ENCODE measurements at places on chromosomes 7 and 10.

- DNase-seq: no peak
Measured at GRCh38 chr10:113746217-113746957, 5.1 kb upstream of the PLEKHS1 start.

- no peak for DNase-seq
Measured at GRCh38 chr10:36023939-36024338, 381.8 kb upstream of the FZD8 start.

DNA sequence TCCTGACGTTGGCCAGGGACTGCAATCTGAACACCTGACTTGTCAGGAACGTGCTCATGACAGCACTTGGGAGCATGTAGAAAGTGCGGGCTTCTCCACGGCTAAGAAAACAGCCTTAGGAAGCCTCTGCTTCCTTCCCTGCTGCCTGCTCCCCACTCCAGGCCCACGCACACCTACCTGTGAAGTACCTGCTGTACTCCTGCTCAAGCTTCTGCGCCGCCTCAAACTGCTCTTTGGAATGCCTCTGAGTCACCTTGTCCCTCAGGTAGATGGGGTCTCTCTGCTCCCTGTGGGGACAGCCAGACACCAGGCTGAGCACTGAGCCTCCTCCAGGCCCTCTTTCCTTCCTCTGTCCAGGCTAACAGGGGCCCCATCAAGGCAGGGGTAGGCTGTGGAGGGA lies 132.7 kb downstream of the DLG5 start:
- DNase-seq: no peak

GRCh38 chr7:79507131-79507530 lies 53.7 kb upstream of the MAGI2 start:
- DNase-seq: no peak

- DNase-seq: no peak
Measured at GRCh38 chr7:70619130-70619529, 512.8 kb upstream of the GALNT17 start.

DNA sequence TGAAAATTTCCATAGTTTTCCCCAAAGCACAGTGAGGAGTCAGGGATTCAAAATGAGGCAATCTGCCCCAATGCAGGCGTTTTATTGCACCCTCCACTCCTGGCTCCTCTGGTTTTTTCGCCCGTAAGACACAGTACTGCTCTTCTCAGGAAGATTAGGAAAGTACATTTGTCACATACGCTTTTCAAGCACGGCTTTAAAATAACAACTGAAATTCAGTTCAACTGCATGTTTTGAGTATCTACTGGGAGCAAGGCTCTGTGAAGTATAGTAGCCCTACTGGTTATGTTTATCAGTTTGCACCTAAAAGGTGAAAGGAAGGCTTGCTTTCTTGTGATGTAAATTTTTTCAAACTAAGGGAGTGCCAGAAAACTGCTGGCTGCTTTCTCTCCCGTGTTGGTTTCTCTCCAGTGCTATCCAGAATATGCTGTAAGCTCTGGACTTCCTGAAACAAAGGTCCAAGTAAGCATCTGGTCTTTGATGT lies 1.9 kb upstream of the SGMS1 start:
- DNase-seq: no peak

GRCh38 chr7:149459540-149460452 lies 1.1 kb downstream of the ZNF777 start:
- DNase-seq: no peak

DNA sequence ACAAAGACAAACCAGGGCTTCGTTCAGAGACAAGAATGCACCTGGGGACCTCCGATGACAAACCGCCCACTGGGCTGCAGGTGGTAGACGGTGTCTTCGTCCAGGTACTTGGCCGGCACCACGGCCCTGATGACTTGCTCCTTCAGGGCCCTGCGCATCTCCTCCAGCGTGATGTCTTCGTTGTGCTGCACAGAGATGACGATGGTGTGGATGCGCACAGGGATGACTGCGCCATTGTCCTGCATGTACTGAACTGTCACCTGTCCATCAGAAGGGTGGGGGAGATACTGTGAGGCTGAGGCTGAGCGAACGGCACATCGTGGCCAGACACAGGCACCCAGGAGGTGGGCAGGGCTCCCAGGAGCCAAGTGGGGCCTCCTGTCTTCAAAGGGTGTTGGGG lies 13.1 kb downstream of the MAT1A start:
- DNase-seq: no peak

DNA sequence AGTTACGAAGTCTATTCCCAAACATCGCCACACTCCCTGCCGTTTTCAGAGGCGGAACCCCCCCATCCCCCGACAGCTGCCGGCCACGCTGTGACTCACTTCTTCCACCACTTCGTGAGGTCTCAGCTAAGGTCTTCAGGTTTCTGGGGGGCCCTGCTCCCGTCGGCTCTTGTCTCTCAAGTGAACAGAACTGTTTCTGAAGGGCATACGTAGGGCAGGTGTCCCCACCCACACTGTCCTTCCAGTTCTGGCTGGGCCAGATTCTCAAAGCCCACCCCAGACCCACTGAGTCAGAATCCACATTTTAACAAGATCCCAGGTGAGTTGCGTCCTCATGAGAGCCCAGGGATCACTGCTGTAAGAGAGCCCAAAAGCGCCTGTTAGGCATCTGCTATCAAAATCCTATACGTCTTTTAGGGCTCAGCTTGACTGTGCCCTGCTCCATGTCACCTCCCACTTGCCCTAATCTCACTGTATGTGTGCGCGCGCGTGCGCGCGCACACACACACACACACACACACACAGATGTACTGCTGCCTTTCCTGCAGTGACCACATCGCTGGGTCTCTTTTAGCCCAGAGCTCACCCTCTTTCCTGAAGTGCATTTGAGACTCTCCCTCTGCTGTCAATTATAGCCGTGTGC lies 78.8 kb downstream of the PROSER2 start:
- DNase-seq: no peak

All from CD4-positive, alpha-beta T cell treated with Interleukin-15 for 4 hours (primary cell).